Right lung (tissue), 10 donors: ENCODE measurements at places on chromosomes 16 and 17. TPM values are rescaled to one million over a fixed set of nuclear protein-coding genes. Genes with fewer than 3 reads are reported as not detected.
A peak's percentile ranks its signal among the peaks of the same experiment; 100 is the strongest.

DNA sequence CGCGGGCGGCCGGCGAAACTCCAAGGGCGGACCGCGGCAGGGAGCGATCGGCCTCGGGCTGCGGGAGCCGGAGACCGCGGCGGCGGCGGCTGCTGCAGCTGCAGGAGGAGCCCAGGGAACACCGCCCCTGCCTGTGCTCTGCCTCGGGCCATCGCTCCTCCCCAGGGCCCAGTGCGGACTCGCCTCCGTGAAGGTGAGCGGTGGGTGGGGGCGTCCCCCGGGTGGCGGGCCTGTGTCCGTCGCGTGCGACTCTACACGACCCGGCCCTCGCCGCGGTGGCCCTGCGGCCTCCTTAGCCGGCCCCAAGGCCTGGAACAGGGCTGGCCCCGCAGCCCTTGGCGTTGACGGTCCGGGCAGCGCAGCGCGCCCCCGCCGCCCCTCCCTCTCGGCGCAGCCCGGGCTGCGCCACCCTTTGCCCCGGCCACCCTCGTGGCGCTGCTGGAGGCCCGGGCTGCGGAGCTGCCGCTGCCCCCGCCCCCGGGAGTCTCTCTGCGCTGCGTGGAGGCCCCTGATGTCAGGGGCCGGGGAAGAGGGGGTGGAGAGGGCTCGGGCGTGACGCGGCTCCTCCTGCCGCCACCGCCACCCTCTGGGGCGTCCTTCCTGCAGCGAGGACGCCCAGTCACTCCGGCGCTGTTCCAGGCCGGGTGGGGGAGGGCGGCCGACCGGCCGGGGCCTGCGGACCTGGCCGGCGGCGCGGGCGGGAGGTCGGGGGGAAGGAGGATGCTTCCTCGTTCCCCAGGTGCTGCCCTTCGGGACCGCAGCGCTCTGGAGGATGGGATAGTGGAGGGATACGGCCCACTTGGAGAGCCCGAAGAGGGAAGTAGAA is 485 bp downstream of the DYNLL2 start:
- DNase-seq: peak; percentile 56

DNA sequence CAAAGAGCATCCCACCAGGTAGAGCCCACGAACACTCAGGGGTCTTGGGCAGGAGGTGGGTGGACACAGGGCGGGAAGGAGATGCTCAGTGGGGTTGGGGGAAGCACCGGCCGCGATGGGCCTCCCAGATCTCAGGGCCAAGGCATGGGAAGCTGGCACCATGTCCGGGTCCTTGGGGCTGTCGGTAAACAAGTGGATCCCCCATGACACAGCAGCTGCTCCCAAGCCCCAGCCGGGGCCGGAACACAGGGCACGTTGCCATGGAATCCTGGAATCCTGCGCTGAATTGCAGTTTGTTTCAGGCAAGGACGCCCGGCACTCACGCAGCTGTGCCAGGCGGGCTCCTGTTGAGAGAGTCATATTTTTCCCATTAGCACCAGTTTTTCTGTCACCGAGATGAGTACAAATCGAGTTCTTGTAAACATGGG is 23.0 kb upstream of the CHMP6 start:
- no peak for DNase-seq

Gene COL1A1
- polyA plus RNA-seq: 464 TPM

- no peak for DNase-seq
Observed at GRCh38 chr17:67067571-67068482, 23.5 kb downstream of the CACNG1 start.

GRCh38 chr17:66564992-66565465 is 262.6 kb downstream of the PRKCA start:
- no peak for DNase-seq

- no peak for DNase-seq
Observed at GRCh38 chr17:20299013-20299412, 168.3 kb downstream of the LGALS9B start.

Gene KRT222
- 0.80 TPM for polyA plus RNA-seq

DNA sequence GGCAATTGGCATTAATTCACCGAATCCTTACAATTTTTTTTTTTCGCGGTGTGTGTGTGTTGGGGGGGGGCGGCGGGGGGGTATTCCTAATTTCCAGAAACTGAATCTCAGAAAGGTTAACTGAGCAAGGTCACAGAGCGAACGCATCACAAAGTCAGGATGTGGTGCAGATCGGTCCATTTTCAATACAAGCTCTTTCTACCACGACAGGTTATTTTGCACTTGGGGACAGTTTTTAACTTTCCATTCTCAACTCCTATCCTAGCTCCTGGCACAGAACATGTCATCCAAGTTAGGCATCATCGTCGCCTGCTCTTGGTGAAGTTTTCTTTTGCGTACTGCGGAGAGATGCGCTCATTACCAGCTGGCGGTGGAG is 15.4 kb upstream of the ERN1 start:
- DNase-seq: no peak

DNA sequence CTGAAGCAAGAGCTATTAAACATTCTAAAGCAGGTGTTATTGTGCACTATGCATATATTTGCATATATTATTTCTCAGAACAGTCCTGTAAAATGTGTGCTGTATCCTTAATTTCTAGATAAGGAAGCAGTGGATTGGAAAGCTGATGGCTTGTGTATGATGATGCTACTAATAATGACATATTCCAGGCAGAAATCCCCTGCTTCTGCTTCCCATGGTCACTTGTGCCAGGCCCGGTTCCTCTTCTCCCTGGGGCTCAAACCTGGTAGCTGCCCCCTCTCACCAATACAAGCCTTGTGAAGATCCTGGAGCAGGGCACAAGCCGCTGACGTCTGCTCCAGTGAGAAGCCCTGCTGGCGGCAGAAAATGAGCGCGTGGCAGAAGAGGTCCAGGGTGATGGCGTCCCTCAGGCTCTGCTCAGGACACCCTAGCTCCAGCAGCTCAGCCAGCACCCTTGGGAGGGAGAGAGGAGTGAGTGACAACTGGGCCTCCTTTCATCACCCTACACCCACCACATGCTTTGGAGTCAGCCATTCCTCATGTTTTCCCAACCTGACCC is 1.8 kb downstream of the CFAP119 start:
- DNase-seq: no peak

Gene SLC2A4
- 0.80 TPM for polyA plus RNA-seq

Gene FAM20A
- polyA plus RNA-seq: 5.3 TPM

DNA sequence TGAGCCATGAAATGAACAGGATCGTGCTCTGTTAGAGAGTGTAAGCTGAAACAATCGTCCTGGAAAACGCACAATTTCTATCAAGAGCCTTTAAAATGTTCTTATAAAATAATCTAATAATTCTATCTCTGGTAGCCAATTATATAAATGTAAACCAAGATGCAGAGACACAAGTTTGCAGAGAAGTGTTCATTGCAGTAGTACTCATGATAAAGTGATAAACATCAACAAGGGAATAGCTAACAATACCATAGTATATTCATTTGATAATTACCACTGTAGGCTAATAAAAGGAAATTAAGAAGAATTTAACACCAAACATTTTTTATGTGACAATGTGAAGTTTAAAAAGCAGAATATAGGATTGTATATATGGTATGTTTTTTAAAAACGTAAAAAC is 12.4 kb downstream of the NACA2 start:
- no peak for DNase-seq

DNA sequence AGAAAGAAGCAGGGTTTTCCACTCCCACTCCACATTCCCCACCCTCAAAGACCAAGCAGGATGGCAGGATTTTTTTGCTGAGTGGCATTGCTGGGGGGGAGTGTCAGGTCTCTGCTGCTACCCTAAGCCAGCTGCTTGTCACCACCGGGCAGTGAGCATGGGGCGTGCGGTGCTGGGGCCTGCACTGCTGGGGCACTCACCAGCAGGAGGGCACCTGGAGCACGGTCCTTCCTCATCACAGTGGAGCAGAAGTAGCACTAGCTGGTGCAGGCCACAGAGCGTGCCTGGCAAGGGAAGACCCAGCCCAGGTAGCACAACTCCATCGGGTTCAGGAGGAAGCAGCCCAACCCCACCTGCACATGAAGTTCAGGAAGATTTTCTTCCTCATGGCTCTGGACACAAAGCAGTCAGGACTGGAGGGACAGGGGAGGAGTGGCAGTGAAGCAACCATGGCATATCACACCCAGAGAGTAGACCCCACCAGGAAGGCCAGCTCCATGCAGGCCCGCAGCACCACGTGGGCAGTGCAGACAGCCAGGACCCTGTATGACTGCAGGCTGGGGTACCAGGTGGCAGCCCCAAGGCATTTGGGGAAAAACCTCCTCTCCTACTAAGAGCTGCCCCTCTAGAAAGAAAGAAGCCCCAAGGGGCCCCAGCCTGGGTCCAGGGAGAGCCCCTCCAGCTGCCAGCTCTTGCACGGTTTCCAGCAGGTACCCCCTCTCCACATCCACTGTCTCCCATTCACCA is 16.7 kb upstream of the MYO18A start:
- no peak for DNase-seq

GRCh38 chr16:3401719-3402397 is 843 bp downstream of the ZNF174 start:
- no peak for DNase-seq

Gene SDR42E2
- polyA plus RNA-seq: 0.07 TPM

GRCh38 chr17:10177913-10178505 is 20.4 kb downstream of the GAS7 start:
- no peak for DNase-seq

Gene NATD1
- 8.8 TPM for polyA plus RNA-seq

GRCh38 chr16:73846007-73846330 is 450.6 kb upstream of the PSMD7 start:
- no peak for DNase-seq

DNA sequence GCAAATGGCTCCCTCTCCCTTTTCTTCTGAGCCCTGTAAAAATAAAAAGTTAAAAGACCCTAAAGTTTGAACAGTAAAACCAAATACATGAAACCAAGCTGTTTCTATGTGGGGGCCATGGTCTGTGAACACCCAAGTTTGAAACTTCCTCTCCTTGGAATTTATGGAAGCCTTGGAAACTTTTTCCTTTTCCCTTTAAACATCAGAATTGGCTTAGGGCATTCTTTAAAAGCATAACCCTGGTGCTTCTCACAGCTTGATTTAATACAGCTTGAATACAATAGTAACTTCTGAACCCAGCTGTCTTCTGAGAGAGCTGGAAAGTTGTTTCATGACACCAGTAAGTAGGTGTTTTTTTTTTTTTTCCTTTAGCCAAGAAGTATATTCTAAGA is 26.5 kb downstream of the NKD1 start:
- peak; percentile 49 for DNase-seq

GRCh38 chr17:72466606-72467005 is 345.8 kb downstream of the SOX9 start:
- DNase-seq: no peak

Gene KRTAP1-4
- polyA plus RNA-seq: not detected

- DNase-seq: no peak
Observed at GRCh38 chr16:57999366-57999970, 1.0 kb downstream of the ZNF319 start.

DNA sequence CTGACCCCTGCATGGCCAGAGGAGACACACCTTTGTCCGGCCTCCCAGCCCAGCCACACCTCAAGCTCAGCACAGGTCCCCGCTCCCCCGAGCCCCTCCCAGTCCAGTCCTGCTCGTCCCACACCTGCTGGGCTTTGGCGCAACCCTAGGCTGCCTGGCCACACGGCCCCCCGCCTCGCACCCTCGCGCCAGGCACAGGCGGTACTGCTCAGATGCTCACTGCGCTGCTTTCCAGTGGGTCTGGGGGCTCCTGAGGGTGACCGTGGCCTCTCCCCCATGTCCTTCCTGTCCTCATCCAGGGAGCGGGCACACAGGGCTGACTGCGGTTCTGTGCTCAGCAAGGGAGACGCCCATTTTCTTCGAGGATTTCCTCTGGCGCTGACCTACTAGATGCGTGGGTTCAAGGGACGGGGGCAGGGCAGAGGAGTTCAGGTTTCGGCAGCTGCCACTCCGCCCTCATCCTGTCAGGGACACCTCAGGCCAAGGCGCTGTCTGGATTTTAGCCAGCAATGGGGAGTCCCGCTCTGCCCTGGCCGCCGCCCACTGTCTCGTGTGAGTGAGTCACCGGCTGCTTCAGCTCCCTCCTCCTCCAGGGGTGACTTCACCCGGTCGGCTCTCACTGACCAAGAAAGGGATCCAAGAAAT is 118.0 kb upstream of the ZNF469 start:
- no peak for DNase-seq

Gene PERCC1
- polyA plus RNA-seq: 3.6 TPM

GRCh38 chr17:65530523-65531255 is 30.8 kb downstream of the AXIN2 start:
- no peak for DNase-seq

- no peak for DNase-seq
Observed at GRCh38 chr17:41615454-41615853, 2.9 kb upstream of the KRT16 start.

DNA sequence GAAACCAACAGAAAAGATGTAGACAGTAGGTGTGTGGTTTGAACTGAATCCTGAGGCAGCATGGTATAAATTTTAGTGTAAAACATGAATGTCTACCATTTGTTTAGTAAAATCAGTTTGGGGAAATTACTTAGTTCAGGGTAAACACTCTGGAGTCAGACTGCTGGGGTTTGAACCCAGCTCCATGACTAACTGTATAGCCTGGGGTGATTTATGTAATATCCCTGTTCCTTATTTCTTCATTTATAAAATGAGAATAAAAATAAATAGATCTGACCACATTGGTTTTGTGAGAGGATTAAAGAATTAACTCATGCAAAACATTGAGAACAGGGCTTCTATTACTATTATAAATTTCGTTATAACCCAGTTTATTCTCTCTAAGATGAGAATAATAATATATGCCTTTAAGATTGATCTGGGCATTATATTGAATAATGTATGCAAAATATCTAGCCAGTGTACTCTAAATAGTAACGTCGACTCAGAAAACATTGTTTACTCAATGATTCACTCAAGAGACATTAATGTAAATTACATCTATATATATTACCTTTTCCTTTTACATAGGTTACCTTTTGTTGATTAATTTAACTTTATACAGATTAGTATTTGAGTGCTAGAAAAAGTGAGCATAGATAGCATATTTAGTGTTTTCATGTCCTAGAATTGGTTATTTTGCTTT is 120.6 kb upstream of the KCNJ16 start:
- no peak for DNase-seq

DNA sequence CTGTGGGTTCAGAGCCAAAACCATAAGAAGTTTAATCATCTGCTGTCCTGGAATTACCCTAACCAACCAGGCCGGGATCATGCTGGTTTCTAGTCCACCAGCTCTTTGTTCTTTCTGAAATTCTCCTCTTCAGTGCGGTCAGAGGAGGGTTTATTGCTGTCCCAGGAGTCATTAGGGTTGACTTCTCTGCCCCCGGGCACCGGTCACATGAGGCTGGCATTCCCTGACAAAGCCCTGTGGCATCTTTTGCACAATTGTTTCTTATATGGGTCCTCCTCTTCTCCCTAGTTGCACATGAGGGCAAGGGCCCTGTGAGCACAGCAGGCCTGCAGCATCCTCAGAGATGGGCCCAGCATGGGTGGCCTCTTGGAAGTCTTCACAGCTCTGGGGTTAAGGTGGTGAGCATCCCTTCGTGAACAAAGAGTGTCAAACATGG is 243.9 kb downstream of the IRF8 start:
- DNase-seq: no peak
